Keratinocyte (primary cell): ENCODE measurements at places on chromosomes 7 and 10. TPM values are rescaled to one million over a fixed set of nuclear protein-coding genes. Genes with fewer than 3 reads are reported as not detected.

DNA sequence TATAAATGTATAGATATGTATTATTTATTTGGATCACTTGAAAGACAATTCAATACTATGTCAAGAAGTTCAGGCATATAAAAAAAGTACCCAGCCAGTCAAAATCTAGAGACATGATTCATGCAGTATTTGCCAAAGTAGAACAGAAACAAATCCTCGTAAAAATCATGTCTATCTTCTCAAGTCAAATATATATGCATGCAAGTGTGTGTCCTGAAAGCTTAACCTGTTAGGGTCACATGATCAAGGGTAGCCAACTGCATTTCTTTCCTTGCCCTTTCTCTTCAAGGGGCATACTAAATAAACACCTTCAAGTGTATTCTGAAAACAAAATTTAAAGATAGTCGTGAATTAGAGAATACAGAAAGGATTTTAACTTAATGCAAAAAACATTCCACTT, 107.0 kb downstream of the HIBADH start:
- no peak for DNase-seq

- DNase-seq: no peak
Measured at GRCh38 chr7:140981951-140982350, 32.8 kb downstream of the MRPS33 start.

GRCh38 chr10:1363446-1364121, 307.4 kb downstream of the WDR37 start:
- DNase-seq: no peak

- no peak for DNase-seq
Measured at GRCh38 chr10:11048707-11049278, 31.1 kb downstream of the CELF2 start.

DNA sequence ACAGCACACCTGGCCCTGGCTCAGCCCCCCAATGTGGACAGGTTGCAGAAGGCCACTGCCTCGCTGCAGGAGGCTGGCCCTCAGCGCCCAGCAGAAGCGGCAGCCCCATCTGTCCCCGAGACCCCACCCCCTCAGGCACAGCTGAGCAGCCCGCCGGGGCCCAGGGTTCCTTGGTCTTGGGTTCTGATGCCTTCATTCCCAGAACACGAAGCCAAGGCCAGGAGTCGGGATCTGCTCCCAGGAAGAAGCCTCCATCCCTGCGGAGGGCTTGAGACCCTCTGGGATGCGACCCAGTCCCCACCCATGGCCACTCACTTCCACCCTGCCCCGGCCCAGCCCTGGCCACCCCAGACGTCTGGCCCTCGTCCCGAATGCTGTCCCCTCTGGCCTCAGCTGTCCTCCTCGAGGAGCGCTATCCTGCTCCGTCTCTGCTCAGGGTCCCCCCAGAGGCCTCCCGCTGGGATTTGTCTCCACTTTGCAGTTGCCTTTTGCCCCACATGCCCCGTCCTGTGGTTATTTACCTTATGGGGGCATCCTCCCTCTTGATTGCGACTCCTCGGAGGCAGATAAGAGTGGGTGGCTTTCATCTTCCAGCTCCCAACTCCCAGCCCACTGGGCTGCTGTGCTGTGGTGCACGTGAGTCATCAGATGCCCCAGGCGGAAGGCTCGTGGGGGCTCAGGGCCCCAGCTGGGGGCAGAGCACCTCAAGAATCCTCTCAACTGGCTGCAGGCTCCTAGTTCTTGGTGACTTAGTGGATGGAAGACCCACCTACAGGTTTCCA, 97.5 kb downstream of the MKI67 start:
- no peak for DNase-seq

- DNase-seq: no peak
Measured at GRCh38 chr10:75773813-75774782, 342.7 kb downstream of the LRMDA start.

GRCh38 chr10:77189075-77189474, 448.5 kb downstream of the KCNMA1 start:
- no peak for DNase-seq

GRCh38 chr10:132533571-132534260, 3.9 kb upstream of the INPP5A start:
- no peak for DNase-seq

GRCh38 chr10:90089719-90090118, 388.3 kb downstream of the KIF20B start:
- DNase-seq: no peak

DNA sequence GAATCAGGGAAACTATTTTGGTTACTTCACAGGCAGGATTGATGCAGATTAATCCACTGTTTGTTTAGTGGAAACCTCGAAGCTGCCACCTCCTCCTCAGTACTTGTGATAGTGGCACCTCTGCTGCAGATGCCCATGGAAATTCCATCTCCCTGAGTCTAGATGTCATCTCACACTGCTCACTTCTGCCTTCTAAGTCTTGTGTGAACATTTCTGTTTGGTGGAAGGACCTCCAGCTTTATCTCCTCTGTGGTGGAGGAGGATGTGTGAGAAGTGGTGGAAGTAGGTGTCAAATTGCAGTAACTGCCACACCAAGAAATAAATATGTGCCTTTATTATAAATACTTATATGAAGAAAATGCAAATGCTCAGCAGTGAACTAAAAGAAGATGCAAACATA, 25.8 kb upstream of the GPR141 start:
- no peak for DNase-seq

DNA sequence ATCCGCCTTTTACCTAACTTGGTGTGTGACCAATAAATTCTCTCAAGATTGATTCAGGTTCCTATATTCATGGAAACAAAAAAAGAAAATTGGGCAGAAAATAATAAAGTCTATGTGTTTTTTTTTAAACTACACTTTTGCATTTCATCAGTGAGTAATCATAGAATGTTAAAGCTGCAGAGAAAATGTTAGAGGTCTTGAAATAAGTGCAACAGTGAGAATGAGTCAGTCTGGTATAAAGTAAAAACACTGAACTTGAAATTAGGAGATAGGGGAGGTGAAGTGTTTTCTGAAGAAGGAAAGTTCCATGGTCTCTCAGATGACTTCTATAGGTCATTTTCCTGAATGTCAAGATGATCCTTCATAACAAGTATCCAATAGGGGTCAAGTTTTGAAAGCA, 202.6 kb upstream of the NRP1 start:
- no peak for DNase-seq

DNA sequence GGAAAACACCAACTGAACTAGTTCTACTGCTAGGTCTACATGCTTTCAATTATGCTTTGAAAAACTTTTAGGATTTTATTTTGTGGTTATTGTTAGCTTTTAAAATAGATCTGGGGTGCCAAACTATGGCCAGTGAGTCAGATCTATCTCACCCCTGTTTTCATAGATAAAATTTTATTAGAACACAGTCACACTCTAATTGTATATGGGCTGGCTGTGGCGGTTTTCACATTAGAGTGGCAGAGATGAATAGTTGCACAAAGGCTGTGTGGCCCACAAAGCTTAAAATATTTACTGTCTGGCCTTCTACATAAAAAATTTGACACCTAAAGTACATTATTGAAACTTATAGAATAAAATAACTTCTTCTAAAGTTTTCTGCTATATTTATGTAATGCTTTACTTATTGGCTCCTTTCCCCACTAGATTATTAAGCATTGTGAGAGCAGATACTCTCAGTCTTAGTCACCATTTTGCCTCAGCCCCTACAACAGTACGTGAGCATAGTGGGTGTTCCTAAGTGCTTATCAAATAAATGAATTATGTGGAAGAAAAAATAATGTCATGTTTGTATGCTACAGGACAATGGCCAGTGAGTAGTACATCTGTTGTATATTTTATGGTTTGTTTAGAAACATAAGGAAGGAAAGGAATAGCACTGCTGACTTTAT, 5.4 kb upstream of the SUV39H2 start:
- DNase-seq: no peak

DNA sequence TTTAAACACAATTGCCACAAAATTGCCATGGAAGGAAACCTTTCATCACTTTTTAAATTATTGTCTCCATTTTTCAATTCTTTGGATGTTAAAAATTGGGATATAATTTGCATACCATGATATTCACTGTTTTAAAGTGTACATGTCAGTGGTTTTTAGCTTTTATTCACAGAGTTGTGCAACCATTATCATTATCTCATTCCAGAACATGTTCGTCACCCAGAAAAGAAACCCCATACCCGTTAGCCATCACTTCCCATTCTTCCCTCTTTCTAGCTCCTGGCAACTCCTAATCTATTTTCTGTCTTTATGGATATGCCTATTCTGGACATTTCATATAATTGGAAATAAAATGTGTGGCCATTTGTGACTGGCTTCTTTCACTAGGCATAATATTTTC, 260.3 kb upstream of the FERD3L start:
- no peak for DNase-seq

DNA sequence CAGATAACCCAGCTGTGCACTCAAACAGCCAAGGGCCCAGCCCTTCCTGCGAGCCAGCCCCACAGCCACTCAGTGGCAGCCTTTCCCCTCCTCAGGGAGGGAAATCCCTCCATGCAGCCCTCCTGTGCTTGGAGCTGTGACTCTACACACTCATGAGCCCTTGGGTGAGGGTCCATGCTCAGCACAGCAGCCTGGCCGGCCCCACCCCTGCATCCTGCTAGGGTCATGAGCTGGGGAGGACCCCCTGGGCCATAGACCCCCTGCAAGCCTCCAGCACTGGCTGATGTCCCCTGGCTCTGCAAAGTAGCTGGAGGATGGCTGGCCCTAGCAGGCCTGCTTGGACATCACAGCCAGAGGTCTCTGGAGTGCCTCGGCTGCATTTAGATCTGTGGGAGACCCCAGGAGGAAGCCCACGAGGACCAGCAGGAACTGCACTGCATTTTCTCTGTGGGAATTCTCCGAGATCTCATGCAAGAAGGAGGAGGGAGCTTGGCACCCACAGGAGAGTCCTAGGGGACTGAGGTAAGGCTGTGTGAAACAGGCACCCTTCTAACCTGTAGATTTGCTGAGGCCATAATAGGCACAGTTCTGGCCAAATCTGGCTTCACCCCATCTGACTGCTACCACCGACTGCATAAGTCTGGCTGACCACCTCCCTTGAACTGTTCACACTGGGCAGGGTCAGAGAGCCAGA, 17.4 kb downstream of the TMEM273 start:
- no peak for DNase-seq

GRCh38 chr10:71671994-71672946, 47.3 kb downstream of the C10orf105 start:
- no peak for DNase-seq

GRCh38 chr10:81027706-81028105, 490.0 kb downstream of the SH2D4B start:
- no peak for DNase-seq

GRCh38 chr7:22885797-22886261, 63.2 kb upstream of the TOMM7 start:
- no peak for DNase-seq

- DNase-seq: no peak
Measured at GRCh38 chr7:33423646-33424020, 294.3 kb downstream of the BBS9 start.

- no peak for DNase-seq
Measured at GRCh38 chr7:333393-333764, 43.4 kb downstream of the FOXL3 start.

GRCh38 chr7:151013733-151014497, 10.4 kb downstream of the ATG9B start:
- DNase-seq: no peak

DNA sequence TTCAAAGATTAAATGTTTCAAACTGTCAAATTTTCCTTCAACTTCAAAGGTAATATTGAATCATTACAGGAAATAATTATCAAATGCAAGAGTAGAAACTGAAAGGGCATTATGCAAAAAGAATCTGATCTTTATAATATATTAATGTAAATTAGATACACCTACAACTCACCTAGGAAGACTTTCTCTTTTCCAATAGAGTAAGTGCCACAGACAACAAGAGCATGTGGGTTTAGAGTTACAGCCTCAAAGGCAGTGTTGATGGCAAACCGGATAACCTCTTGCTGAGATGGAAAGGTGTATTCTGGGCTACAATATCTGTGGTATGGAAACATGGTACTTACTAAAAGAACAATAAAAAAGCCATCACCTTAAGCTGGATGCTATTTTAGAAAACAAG, 11.7 kb downstream of the DCLRE1A start:
- DNase-seq: no peak

- no peak for DNase-seq
Measured at GRCh38 chr10:95308389-95309302, 17.8 kb upstream of the PDLIM1 start.

DNA sequence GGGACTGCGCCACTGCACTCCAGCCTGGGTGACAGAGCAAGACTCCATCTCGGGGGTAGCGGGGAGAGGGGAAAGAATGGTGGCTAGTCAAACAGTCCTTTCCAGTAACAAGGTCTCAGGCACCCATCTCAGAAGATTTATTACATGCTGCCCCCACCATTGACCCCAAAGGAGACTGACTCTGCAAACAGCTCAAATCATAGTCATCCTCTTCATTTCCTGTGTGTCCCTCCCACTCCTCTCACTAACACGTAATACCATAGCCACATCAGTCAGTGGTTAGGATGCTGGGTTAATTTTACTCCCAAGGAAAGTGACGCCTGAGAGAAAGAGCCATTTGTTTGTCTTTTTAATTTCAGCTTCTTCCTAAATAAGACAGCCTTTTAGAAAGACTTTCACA, 56.6 kb upstream of the BET1 start:
- DNase-seq: no peak

DNA sequence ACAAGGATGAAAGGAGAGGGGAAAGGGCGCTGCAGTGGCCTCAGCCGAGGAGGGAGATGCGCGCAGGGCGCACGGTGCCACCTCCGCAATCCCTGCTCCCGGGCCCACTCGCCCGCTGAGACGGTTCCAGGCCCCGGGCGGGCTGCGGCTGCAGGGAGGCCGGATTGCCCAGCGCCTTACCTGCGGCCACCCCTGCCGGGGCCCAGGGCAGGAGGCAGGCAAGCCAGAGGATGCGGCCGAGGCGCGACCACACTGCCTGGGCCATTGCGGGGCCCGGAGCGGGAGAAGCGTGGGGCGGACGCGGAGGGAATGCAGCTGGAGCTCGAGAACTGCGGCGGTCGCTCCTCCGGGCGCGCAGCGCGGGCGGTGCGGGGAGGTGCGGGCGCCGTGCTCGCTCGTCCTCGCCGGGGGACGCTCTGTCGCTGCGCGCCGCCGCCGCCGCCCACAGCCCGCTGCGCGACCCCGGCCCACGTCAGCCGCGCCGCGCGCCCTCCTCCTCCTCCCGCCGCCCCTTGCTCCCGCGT, at the start of gene TMEM130:
Gene TMEM130, minus strand, starts transcription at position 418 of the 524 bp plus-strand sequence. Its CDS starts 153 bp downstream, at position 265.
- no peak for DNase-seq

GRCh38 chr7:74417419-74417971, 36.2 kb upstream of the GTF2IRD1 start:
- peak; percentile 5 for DNase-seq

GRCh38 chr7:38327637-38328036, 54.2 kb upstream of the TARP start:
- DNase-seq: no peak

GRCh38 chr10:130194194-130194990, 58.2 kb downstream of the GLRX3 start:
- DNase-seq: no peak

Gene EBF3
- polyA plus RNA-seq: 0.01 to 0.05 TPM in 2 of 3 replicates, not detected in the other

Gene MEIG1
- polyA plus RNA-seq: 0.32 to 0.33 TPM in 2 of 3 replicates, not detected in the other

Gene AGFG2
- 3.1 to 4.1 TPM (median 3.4 TPM) in 3 replicates for polyA plus RNA-seq

Gene TTYH3
- polyA plus RNA-seq: 8.5 to 18.5 TPM (median 16.1 TPM) in 3 replicates

Gene CHAT
- not detected in 3 replicates for polyA plus RNA-seq

Gene RBM33
- polyA plus RNA-seq: 6.1 to 8.9 TPM (median 6.8 TPM) in 3 replicates

Gene C7orf57
- polyA plus RNA-seq: 0.22 to 0.60 TPM (median 0.39 TPM) in 3 replicates

Gene TEX47
- not detected in 3 replicates for polyA plus RNA-seq

Gene FAM25A
- 11.7 to 27.6 TPM (median 25.2 TPM) in 3 replicates for polyA plus RNA-seq

Gene PNLIPRP3
- polyA plus RNA-seq: 64.5 to 120 TPM (median 117 TPM) in 3 replicates

Gene AS3MT
- 0.80 to 2.0 TPM (median 0.85 TPM) in 3 replicates for polyA plus RNA-seq

Gene COMMD3
- polyA plus RNA-seq: 29.3 to 59.5 TPM (median 39.2 TPM) in 3 replicates

Gene PLOD3
- polyA plus RNA-seq: 31.6 to 71.6 TPM (median 36.1 TPM) in 3 replicates

Gene ANKRD2
- 0.18 to 0.67 TPM (median 0.38 TPM) in 3 replicates for polyA plus RNA-seq

Gene DHX32
- 37.8 to 48.3 TPM (median 46.7 TPM) in 3 replicates for polyA plus RNA-seq

Gene ST8SIA6
- polyA plus RNA-seq: not detected in 3 replicates

Gene DCLRE1C
- 4.1 to 9.1 TPM (median 4.6 TPM) in 3 replicates for polyA plus RNA-seq

Gene ZNF727
- 0.05 to 0.13 TPM (median 0.05 TPM) in 3 replicates for polyA plus RNA-seq

Gene CLRN3
- not detected in 3 replicates for polyA plus RNA-seq

Gene ZNF804B
- not detected in 3 replicates for polyA plus RNA-seq
